ENCODE measurements at places on chromosomes 2 and 18. TPM values are rescaled to one million over a fixed set of nuclear protein-coding genes. Genes with fewer than 3 reads are reported as not detected.

DNA sequence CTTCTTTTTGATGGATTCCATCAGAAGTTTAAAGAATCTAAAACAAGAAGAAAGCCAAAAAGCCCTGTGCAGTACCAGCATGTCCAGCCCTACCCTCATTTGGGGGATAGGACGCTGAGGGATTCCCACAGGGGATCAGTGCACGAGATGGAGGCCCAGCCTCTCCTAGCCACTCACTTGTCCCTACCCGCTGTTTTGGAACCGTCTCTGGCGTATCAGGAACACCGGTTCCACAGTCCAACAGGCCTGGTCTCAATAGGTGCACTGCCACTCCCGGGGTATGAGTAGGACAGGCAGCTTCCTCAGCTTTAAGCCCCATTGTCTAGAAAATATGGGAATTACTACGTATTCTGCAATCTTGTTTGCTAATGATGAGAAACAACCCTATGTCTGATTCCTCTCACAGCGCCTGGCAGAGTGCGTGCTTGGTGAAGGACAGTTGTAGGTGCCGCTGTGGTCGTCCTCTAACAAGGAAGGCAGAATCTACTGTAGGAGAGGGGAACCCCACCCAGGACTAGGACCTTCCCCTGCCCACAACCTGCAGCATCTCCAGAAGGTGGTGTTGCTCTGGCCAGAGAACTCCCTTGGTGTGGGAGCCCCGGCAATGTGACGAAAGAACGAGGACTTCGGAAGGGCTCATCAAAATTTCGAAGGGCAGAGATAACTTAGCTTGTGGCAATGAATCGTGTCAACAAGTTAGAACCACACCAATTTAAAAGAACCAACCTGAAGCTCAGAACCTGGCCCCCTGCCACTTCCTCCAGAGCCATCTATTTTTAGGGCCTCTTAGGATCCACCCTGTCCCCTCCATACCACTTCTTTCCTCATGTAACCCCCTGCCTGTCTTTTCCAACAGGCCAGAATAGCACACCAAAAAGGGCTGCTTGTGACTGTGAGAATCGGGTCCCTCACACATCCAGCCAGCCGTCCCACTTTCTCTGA, 71.7 kb downstream of the POLR1A start:
- DNase-seq, result no peak

- DNase-seq, result no peak
Measured at GRCh38 chr2:103402944-103403343, 641.1 kb downstream of the TMEM182 start.

DNA sequence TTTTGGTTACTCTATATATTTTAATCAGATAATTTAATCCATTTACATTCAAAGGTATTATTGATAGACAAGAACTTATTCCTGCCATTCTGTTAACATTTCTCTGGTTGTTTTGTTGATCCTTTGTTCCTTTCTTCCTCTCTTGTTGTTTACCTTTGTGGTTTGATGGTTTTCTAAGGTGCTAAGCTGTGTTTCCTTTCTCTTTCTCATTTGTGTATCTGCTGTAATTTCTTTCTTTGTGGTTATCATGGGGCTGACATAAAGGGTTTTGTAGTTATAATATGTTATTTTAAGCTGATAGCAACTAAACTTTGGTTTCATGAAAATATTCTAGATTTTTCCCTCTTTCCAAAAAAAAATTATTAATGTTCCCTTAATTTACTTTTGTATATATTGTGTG, 179.2 kb downstream of the NDUFA10 start:
- DNase-seq, result no peak

DNA sequence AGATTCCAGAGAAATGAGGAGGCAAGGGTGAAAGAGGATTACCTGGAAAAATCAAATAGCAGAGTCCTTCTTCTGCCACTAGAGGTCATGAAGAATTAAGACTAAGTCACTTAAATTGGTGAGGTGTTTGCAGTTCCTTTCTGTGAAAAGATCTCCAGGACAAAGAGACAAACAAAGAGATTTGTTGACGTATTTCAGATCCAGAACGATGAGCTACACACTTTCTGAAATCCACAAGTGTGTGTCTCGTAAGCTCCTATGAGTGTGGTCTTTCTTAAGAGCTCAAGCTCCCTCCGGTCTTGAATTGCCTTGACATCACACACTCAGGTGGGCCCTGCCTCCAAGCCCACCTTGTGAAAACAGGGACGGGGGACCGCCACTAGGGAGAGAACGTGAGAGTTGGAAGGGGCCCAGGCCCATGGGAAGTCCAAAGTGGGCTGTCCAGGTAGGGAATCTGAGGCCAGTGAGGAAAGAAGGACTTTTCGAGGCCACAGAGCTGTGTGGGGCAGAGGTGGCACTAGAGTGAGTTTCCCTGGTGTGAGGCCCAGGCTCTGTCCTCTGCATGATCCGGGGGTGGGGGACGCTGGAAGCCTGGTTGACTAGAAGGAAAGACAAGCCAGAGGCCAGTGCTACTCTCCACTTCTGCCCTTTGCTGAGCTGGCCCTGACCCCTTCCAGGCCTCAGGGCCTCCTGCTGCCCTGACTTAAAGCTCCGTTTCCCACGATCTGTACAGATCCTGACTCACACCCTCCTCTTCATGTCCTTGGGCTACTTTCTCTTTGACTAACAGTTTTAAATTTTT, 168.1 kb upstream of the NCK2 start:
- DNase-seq, result no peak

DNA sequence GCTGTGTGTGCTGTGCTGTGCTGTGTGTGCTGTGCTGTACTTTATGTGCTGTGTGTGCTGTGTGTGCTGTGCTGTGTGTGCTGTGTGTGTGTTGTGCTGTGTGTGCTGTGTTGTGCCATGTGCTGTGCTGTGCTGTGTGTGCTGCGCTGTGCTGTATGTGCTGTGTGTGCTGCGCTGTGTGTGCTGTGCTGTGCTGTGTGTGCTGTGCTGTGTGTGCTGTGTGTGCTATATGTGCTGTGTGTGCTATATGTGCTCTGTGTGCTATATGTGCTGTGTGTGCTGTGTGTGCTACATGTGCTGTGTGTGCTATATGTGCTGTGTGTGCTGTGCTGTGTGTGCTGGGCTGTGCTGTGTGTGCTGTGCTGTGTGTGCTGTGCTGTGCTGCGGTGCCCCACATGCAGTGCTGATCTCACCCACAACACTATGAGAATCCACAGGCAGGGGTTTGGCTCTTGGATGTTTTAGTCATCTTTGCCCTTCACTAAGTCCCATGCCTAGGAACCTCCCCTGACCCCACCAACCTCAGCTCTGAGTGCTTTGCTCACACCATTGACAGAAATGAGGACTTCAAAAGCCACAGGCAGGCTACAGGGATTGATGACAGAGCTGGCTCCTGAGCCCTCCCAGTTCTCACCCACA, 30.5 kb upstream of the MAL start:
- no peak for DNase-seq

- no peak for DNase-seq
Measured at GRCh38 chr2:106983305-106983704, 97.3 kb upstream of the ST6GAL2 start.

GRCh38 chr18:41933778-41934177, 21.3 kb upstream of the PIK3C3 start:
- DNase-seq, result no peak

GRCh38 chr18:44589693-44590355, 90.9 kb upstream of the SETBP1 start:
- no peak for DNase-seq

- no peak for DNase-seq
Measured at GRCh38 chr2:48854681-48855080, 99.2 kb upstream of the LHCGR start.

DNA sequence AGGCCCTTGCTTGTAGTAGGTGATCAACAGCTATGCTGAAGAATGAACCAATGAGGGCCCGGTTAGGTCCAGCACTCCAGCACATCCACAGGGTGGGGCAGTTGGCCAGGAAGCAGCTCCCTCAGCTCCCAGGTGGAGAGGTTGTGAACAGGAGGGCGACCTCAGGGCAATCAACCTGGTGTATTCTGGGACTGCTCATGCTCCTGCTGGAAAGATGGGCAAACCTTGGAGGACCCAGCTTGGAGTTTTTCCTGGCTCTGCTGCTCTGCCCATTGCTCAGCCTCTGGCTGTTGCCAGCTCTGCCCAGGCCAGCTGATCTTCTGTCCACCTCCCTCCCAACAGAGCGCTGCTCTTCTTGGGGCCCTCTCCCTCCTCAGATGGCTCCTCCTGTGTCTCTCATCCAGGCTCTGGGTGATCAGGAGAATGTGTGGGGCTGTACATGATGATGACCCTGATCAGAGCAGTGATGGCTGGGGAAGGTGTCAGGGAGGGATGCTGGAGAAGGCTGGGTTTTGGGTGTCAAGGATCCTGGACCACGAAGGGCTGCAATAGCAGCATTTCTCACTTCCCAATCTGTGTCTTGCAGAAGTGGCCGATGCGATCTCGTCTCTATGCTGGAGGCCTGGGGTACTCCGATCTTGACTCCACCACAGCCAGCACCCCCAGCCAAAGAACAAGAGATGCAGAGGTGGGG, 3.4 kb downstream of the TCF23 start:
- DNase-seq, result no peak

DNA sequence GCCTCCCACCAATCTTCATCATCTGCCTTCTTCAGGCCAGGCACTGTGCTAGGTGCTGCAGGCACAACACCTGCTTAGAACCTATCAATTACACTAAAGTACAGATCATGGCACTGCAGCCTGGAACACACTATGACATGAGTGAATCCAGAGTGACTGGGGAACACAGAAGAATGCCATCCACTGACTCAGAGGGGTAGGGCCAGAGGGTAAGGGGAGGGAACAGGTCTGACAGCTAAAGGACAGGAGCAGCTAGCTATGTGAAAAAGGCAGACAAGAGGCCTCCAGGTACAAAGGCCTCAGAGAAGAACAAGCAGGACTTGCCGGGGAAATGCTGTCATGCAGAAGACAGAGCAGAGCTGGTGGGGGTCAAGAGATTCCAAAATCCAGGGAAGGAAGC, 53.3 kb upstream of the ACAA2 start:
- DNase-seq, result no peak

GRCh38 chr2:120559401-120559800, 176.3 kb upstream of the GLI2 start:
- no peak for DNase-seq

DNA sequence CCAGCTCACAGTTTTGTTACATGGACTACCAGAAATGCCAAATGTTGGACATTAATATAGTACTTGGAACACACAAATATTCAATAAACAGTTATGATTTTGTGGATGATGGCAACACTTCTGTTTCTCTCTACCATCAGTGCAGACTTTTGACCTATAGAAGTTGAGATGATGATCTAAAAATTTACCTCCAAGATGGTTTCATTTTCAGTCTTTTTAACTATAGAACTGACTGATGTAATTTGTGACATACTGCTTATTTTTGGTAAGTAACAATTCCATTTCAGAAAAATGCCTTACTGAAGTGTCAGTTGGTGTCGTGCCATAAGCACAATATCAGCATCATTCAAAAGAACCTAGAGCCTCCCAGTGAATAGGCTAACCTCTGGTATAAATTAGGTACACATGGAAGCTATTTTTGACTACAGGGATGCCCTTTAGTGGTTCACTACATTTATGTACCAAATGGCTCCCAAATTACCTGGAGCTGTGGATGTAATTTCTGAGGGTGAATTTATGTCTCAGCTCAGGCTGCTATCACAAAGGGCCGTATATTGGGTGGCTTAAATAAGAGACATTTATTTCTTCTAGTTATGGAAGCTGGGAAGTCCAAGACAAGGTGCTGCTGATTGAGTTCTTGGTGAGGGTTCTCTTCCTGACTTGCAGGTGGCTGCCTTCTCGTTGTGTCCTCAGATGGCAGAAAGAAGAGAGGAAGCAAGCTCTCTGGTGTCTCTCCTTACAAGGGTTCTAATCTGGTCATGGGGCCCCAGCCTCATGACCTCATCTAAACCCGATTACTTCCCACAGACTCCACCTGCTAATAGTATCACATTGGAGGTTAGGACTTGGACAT, 66.5 kb downstream of the ALPK2 start:
- no peak for DNase-seq

- DNase-seq, result no peak
Measured at GRCh38 chr18:74528478-74528877, 5.8 kb upstream of the CNDP1 start.

DNA sequence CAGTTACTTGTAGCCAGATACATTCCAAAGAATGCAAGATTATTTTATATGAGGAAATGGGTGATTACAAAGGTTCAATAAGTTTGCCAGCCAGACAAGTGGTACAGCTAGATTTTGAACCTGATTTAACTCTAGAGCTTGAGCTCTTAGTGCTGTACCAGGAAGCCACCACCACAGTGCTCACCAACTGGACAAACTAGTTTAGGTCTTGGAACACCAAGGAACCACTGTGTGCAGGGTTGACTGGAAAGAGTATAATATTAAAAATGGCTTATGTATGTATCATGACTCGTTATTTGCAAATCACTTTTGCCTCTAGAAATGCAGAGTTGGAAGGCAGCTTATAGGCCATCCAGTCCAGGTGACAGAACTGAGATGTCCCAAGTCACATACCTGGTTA, 177.2 kb downstream of the TXNL1 start:
- no peak for DNase-seq

DNA sequence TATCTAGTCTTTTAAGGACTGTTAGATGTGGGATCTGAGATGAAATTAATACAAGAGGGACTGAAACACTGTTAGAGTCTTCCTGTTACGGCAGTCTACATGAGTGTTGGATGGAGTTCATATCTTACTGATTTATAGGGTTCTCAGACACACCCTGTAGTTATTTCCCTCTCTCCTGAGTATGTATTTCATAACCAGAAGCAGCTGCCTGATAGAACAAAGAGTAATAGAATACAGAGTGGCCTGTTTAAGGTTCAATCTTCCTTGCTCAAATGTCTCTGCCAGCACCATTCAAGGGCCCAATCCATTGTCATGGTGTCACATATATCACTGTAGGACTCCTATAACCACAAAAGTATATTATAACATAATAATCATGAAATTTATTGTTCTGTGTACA, 1229.1 kb upstream of the ACVR2A start:
- DNase-seq, result no peak

GRCh38 chr2:176682278-176682677, 413.0 kb downstream of the MTX2 start:
- DNase-seq, result no peak

GRCh38 chr18:13390196-13390595, 171.6 kb downstream of the LDLRAD4 start:
- no peak for DNase-seq

DNA sequence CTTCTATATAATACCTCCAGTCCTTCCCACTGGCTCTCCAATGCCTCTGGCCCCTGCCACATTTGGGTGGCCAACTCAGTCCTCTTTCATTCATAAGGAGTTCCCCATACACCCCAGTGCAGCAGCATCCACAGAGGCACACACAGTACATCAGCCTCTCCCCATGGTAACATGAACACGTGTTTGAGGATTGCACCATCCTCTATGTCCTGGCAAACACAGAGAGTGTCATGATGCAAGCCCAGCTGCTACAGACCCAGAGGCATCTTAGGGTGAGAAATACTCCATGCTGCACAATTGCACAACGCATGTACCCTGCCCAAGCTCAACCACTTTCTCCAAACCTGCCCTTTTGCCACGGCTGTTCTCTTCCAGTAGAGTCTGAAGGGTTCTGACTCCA, 11.5 kb downstream of the IGFBP5 start:
- no peak for DNase-seq

Gene R3HDM1
- 17.8 TPM for total RNA-seq

Gene FECH
- 37.0 TPM for total RNA-seq

Gene CCDC142
- total RNA-seq, result 5.6 TPM

Gene CHRNG
- not detected for total RNA-seq

All from left ventricle myocardium inferior (tissue), 1 donor.